ENCODE measurements at places on chromosomes 11 and 22.

DNA sequence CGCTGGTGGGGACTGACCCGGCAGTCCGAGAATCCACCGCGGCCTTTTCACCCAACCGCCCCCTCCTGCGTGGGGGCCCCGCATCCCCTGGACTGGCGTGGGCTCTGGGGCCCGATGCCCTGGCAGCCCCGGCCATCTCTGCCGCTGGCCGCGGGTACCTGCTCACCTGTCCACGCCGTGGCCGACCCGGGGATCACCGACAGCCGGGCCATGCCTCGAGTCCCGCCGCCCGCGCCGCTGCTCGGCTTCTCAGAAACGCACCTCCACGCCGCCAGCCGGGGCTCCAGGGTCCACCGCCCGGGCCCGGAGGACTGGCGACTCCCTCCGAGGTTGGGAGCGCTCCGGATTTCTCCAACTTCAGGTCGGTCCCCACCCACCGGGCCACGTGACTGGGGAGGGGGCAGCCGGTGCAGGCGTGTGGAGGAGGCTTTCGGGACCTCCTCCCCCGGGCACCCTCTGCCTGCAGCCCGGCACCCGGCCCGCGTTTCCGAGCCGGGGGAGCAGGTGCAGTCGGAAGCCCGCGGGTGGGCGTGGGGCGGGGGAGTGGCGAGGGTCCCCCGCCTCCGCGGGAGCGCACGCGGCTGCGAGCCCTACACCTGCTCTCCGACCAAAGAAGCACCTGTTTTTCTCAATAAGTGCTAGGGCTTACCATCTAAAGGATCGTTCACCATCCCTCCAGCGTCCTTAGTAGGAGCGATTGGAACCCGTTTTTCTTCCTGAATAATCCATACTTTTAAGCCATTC, 554 bp upstream of the NRIP3 start:
- no peak for DNase-seq

GRCh38 chr11:77193911-77194830, 66.1 kb downstream of the MYO7A start:
- no peak for DNase-seq

- no peak for DNase-seq
Observed at GRCh38 chr11:67562963-67563704, 20.5 kb upstream of the GSTP1 start.

GRCh38 chr11:79902493-79902892, 461.7 kb upstream of the TENM4 start:
- no peak for DNase-seq

DNA sequence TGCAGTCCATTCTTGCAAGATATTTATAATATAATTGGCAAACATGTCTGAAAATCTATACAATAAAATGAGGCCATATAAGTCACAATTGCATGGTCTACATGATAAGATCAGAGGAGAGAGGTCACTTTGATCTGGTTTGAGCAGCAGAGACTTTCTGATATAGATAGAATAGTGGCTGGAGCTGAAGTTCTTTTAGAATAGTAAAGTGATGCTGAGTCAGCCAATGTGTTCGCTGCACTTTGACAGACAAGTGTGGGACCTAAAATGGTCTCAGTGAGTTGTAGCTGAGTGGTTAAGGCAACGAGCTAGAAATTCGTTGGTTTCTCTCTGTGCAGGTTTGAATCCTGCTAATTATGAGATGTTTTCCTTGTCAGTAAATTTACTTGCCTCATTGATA, 257.0 kb upstream of the C11orf87 start:
- no peak for DNase-seq

DNA sequence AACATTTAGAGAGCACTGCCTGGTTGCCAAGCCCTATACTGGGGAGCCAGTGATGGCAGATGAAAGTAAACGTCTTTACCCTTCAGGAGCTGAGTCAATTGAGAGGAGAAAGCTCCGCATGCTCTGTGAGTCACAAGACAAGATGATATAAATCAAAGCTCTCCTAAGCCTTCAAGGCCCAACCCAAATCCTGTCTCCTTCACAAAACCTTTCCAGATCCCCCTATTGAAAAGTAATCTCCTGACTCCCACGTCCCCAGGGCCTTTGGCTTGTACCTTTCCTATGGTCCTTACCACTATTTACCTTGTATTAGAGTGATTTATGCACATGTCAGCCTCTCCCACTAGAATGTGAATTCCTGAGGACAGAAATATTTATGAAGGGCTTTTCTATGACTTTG, 230.1 kb upstream of the TENM4 start:
- DNase-seq: no peak

DNA sequence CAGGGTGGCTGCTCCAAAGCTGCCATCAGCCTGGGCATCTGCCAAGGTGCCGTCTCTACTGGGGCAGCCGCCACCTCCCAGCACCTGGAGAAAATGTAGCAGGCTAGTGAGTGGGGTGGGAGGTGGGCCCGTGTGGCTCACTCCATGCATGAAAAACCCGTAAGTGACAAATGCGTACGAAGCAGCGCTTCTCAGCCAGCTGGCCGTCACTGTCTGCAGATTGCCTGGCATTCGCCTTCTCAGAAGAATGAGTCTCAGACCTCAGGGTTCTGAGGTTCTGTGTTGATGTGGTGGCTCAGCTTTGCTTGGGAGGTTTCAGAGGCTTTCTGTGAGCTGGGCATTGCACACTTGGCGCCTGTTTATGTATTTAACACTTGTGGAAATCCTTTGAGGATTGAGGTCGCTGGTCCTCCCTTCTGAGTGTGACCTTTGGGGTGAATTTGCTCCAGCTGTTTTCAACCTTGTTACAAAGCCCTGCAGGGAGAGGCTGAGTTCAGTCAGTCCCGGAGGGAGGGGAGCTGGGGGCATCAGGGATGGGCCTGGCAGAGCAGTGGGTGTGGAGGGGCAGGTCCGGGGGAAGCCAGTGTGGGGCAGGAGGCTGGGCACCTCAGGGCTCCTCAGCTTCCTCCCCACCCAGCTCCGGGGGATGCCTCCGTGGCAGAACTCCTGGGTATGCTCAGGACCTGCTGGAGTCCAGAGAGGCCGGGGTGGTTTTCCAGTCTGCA, 977.0 kb downstream of the TBC1D22A start:
- no peak for DNase-seq
